ENCODE measurements at places on chromosomes 1 and 21.

DNA sequence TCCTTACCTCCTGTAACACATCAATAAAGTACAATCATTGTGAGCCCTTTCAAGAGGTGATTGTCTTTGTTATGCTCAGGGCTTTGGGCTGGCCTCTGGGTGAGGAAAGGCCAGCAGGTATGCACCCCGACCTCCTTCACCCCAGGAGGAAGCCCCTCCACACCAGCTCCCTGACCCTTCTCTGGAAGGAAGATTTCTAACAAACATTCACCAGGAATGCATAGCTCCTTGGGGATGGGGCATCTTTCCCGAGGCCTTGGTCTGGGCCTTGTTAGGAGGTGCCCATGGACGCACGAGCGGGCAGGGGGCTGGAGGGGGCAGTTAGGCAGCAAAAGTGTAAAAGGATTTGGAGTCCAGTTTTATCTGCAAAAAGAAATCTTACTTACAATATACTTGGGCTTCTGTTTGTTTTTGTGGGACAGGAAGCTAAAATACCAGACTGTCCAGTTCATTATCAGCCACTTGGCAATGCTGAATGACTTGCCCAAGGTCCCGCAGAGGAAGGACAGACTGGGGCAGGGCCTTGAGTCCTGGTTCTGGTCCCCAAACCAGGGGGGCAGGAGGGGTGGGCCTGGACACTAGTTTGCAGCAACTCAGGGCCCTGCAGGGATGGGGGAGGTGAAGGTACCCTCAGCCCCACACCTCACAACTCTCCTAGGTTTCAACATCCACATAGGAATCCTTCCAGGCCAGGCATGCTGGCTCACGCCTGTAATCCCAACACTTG is 10.1 kb downstream of the ZC3H12A start:
- DNase-seq, result no peak

- no peak for DNase-seq
Measured at GRCh38 chr21:44887807-44888580, 14.5 kb upstream of the PTTG1IP start.

- DNase-seq, result peak; percentile 91
Measured at GRCh38 chr21:41366522-41367151, 4.8 kb downstream of the MX2 start.

GRCh38 chr1:240027059-240027462 is 64.6 kb upstream of the FMN2 start:
- DNase-seq, result no peak

- DNase-seq, result no peak
Measured at GRCh38 chr1:32972814-32973428, 8.3 kb upstream of the RNF19B start.

GRCh38 chr1:211515090-211516023 is 23.4 kb upstream of the RD3 start:
- DNase-seq, result peak; percentile 97

- no peak for DNase-seq
Measured at GRCh38 chr1:242228991-242229390, 230.1 kb upstream of the MAP1LC3C start.

DNA sequence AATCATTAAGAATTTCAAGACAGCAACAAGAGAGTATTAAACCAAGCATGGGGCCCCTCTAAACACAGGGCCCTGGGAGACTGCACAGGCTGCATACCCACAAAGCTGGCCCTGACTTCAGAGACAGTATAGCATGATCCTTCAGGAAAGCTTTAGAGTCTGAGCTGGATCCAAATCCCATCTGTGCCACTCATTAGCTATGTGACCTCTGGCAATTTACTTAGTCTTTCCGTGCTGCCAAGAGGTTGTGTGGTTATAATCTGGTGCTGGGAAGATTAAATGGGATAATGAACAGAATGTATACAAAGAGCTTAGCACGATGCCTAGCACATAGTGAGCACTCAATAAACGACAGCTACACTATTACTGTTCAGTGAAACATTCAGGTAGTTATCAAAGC is 4.0 kb downstream of the PHC2 start:
- DNase-seq, result no peak

GRCh38 chr1:115702959-115703358 is 61.2 kb downstream of the VANGL1 start:
- no peak for DNase-seq

DNA sequence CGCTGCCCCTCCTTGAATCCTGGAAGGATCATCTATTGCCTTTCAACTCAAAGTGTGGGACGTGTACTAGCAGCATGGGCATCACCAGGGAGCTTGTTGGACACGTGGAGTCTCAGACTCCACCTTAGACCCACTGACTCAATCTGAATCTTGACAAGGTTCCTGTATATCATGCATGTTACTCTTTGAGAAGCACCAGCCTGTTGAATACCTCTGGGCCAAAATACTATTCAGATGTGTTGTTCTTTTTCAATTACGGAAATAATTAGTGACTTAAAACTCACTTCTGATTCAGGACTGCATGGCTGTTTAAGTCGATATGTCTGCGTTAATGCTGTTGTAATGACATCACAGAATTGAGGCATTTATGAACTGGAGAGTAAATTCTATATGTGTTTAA is 70.8 kb downstream of the ST6GALNAC3 start:
- DNase-seq, result no peak

DNA sequence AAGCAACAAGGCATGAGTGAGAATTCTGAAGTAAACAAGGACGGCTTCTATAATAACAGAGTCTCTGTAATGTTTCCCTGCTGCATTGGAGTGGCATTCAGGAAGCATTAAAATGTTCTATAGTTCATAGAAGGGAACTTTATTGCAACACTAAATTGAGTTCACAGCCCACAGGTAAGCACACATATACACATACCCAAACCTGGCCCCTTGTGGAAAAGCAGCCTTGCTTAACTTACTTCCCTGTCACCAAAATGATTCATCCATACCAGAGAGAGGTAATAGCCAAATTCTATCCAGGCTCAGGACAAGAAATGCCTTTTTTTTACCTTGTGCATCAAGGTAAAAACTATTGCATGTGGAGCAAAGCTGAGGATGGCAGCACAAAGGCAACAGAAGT is 241.4 kb downstream of the HHIPL2 start:
- DNase-seq, result no peak

DNA sequence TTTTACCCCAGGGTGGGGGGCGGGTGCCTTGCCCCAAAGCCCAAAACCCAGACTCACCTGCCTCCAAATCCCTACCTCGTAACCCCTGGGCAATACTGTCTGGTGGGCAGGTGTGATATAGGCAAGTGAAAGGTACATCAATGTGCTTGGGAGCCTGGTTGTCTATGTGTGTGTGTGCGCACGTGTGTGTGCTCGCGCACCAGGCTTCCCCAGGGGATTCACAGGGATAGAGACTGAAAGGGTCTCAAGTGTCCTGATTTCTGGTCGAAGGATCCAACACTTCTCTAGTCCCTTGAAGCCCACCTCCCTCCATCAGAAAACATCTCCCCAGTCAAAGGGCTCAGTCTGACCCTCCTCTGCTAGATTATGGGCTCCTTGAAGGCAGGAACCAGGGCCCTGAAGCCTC is 28.9 kb upstream of the EPB41 start:
- DNase-seq, result no peak

GRCh38 chr1:81155131-81155530 is 645.6 kb upstream of the ADGRL2 start:
- DNase-seq, result no peak

DNA sequence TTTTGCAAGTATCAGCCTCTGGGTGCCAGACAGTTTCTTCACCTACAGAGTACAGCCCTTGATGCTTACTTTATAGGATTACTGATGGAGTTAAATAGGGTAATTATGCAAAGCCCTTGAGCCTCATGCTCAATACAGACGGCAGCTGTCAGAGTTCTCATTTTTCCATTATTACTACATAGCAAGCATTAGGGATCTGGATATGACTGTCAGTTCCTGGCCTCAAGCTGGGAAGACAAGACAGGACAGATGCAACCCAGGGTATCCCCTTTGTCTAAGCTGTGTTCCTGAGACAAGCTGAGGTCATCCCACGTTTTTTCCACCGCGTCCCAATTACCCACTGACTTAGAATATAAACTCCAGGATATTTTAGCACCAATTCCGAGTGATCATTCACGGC is 94.4 kb downstream of the SLC35F3 start:
- no peak for DNase-seq

GRCh38 chr1:246592695-246593094 is 26.4 kb downstream of the CNST start:
- no peak for DNase-seq

DNA sequence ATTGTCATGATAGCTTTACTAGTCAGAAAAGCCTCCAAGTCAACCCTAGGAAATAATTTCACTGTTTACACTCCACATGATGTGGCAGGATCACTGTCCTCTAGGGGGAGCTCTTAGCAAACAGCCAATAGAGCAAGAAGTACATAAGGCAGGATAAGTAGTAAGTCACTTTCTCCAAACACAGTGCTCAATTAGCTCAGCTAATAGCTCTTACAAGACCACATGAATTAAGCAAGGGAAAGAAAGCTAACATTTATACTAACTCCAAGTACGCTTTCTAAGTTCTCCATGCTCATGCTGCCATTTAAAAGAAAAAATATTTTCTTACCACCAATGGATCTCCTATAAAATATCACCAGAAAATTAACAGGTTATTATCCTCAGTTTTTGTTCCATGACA is 66.9 kb upstream of the LRIF1 start:
- peak; percentile 8 for DNase-seq

GRCh38 chr1:228974273-228974672 is 239.0 kb downstream of the RHOU start:
- no peak for DNase-seq

DNA sequence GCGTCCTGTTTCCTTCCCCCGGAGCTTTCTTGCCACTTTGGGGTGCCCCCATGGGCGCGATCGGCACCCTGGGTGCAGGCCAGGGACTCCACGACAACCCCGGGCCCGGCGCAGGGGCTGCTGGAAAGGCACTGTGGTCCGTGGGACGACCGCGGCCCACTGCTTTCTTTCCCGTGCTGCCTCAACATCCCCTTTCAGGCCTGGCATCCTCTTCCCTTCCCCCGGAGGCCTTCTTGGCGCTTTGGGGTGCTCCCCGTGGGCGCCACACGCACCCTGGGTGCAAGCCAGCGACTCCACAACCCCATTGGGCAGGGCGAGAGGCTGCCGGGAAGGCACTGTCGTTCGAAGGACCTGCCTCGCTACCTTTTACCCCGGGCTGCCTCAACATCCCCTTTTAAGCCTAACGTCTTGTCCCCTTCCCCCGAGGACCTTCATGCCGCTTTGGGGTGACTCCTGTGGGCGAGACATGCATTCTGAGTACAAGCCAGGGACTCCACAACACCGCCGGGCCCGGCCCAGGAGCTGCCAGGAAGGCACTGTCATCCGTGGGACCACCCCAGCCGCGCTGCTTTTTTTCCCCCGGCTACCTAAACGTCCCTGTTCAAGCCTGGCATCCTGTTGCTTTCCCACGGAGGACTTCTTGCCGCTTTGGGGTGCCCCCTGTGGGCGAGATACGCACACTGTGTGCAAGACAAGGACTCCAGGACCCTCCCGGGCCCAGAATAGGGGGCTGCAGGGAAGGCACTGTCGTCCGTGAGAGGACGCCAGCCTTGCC is 137.8 kb downstream of the LIPI start:
- DNase-seq, result no peak

DNA sequence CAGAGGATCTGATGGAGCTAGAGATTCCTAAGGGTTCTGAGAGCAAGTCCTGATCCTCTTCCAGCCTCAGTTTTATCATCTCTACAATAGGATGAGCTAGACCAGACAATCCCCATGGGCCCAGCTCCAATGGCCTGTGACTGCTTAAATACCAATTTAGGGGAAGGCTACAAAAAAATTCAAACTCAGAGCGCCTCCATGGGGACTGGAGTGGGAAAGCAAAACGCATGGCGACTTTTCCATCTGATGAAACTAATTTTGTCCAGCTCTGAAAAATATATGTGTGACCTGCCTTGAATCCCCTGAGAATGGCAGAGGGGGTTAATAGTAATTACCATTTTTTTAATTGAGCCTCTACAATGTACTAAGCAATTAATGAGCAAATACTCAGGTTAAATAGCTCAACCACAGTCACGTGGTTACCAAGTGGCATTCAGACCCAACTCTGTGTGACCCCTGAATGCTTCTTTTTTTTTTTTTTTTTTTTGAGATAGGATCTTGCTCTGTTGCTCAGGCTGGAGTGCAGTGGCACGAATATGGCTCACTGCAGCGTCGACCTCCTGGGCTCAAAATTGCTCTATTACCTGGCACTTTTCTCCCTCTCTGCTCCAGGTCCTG is 8.4 kb downstream of the EXTL1 start:
- DNase-seq, result no peak

DNA sequence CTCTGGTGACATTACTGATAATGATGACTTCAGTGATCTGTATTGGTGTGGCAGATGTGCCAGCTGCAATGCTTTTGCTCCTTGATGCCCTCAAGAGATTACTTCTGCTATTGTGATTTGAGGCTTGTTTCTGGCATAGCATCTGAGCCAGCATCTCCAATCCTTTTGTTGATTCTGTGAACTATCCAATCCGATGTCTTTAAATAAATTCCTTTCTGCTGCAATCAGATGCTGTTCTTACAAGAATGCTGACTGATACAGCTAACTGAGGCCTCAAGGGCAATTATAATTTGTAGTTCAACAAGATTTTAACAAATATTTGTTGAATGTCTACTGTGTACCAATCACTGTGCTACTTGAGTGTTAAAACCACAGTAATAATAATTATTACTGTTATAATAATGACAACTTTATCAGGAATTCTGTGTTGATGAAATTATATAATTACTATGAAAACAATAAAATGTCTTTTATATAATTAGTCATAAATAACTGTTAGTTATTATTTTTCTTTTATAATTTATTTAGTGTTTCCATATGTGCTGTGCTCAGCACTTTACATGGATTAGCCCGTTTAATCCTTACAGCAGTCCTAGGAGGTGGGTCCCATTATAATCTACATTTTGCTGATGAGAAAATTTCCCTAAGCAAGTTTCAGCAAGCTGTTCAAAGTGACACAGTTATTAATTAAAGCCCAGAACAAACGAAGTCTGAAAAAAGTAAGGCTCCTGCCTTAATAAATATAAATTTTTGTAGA is 308.2 kb downstream of the BRINP3 start:
- no peak for DNase-seq

GRCh38 chr1:218165701-218166114 is 119.4 kb upstream of the RRP15 start:
- DNase-seq, result no peak

DNA sequence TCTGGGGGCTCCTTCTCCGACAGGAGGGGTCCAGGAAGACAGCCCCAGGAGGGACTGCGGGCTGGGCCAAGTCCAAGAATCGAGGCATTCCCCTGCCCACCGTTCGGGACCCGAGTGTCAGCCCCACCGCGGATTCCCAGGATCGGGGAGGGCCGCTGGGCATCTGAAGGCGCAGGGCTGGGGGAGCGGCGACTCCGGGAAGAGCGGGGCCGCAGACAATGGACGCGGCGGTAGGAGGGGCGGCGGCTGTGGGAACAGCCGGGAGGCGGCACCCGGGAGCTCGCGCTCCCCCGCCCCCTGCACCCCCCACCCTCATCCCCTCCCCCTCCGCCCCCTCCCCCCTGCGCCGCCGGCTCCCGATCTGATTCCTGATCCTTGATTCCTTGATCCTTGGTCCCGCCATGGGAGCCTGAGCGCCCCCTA is at the start of gene VANGL2:
VANGL2 (plus strand) TSS at position 342 of the 423 bp plus-strand sequence. CDS start 15,274 bp downstream, outside the sequence.
- no peak for DNase-seq

GRCh38 chr1:47594627-47595026 is 156.8 kb downstream of the FOXD2 start:
- DNase-seq, result no peak

Measured in H54 (cell line).